ENCODE measurements at places on chromosomes 5 and 9.

- DNase-seq: no peak
These were observed 23.1 kb upstream of the DMRTA1 start for GRCh38 chr9:22423566-22423965.

GRCh38 chr9:19358701-19359100 lies 21.3 kb downstream of the RPS6 start:
- no peak for DNase-seq

- peak; percentile 38 for DNase-seq
These were observed at the start of gene NPDC1 for GRCh38 chr9:137046088-137046787. TSS of gene NPDC1 (minus strand) at chr9:137046177. CDS start at chr9:137045989, 188 bp downstream.

DNA sequence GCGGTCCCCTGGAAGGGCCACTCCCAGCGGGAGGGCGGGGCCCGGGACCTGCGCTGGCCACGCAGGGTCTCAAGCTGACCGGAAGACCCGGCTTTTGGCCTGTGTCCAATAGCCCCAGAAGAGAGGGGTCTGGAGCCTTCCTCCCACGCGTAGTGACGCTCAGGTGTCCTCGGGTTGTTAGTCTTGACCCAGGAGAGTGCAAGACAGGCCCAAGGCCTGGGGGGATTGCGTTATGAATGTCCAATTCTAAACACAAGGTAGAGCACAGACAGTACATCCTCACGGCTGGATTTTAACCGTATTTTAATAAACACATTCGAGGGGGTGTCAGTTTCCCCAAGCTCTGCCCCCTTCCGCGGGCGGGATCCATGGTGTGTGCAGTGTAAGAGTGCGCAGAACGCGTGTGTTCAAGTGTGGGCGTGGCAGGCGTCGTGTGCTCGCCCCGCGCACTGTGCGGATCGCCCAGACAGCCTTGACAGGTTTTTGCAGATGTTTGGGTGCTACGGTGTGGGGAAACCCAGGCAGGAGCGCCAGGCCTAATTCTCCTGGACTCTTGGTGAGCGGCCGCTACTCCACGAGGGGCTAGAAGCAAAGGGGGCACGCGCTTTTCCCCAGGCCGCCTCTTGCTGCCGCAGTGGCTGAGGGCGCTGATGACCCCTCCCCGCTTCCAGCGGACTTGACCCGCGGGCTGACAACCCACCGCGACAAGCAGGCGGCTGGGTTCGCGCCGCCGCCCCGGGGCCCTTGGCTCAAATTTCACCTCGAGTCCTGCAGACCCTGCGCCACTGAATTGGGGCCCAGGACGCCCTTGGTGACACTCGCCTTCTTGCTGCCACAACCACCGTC lies 6.1 kb upstream of the DMRT3 start:
- DNase-seq: no peak

DNA sequence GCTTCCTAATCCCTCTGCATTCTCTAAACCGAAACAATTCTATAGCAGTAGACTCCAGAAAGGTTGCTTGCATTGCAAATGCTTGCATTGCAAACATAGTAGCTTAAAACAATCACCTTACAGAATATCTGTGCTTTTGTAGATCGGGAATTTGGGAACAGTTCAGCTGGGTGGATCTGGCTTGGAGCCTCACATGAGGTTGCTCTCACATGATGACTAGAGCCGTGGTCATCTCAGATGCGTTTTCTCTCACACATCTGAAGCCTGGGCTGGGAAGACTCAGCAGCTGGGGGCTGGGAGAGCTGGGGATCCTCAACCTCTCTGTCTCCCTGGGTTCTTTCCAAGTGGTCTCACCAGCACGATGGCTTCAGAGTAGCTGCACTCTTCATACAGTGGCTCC lies 127.8 kb downstream of the MSX2 start:
- DNase-seq: no peak

DNA sequence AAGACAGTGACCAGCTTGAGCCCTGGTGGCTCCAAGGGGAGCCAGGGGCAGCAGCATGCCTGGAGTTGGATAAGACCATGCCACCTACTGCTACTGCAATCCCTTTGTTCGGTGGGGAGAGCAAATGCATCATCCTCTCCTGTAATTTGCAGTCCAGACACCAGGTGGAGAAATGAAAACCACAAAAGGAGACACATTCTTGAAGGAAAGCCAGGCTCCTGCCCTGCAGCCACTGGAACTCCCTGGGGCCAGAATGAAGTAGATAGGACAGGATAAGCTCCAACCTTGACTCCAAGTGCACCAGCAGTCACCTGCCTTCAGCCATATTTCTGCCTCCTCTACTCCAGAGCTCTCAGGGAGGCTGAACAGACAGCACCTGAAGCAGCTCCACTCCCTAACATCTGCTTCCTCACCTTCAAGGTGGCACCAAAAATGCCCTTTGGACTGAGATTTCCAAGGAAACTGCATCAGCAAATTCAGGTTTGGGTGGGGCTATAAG lies 65.1 kb upstream of the IQGAP2 start:
- no peak for DNase-seq

- DNase-seq: peak; percentile 23
These were observed 15.0 kb upstream of the PTBP3 start for GRCh38 chr9:112348257-112349007.

- no peak for DNase-seq
These were observed 11.1 kb downstream of the CXCL14 start for GRCh38 chr5:135567661-135568060.

DNA sequence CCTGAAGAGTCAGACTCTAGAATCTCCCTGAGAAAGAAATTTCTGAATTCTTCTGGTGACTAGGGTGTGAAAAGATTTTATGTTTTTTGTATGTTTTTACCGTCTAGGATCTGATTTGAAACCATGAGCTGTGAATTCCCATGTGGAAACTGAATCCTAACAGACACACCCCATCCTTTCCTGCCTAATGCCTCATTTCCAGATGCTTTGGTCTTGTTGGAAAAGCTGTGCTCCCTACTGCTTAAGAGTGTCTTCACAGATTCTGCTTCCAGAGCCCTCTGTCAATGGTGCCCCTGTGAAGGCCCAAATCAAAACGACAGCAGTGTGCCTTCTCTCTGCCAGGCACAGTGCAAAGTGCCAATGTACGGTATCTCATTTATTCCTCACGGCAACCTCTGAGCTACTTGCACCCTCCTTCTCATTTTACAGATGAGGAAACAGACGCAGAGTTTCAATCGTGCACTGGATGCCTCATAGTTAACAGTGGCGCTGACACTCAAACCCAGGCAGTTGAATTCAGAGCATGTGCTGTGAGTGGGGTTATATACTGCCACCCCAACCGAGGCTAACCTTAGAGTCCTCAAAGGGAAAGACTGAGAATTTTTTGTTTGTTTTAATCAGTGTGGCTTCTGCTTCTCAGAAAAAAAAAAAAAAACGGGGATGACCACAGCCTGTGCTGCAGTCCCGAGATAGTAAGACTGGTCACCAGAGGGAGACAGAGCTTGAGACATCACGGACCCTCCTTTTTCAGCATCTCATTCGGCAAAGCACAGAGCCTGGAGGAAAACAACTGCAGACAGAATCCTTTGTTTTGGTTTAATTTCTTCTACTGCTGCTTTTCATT lies 188.4 kb downstream of the SNCAIP start:
- DNase-seq: peak; percentile 45

DNA sequence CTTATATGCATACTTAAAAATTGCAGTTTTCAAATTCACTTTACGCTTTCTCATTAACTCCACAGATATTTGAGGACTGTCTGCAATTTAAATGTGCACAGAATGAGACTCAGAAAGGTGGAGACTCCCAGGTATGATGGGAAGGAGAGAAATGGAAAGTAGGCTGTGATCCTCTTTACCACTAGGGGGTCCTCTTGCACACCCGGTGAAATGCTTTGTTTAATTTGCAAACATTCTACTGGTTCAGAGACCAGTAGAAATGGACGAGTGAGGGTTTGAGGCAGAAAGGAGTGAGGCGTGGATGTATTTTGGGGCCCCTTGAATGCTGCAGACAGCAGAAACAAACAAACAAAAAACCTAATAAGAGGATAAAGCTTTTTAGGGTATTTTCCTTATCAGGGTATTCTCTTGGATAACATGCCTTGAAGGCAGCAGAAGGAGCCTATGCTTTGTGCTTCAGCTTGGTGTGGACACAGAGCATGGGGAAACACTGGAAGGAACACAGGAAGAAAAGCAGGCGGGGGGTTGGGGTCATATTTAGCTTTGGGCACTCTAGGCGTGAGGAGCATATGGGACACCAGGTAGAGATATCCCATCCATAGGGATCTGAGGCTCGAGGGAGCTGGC lies 410.1 kb downstream of the DMRT2 start:
- DNase-seq: no peak
